Activated CD4-positive, alpha-beta T cell treated with anti-CD3 and anti-CD28 coated beads for 24 hours (primary cell): ENCODE measurements at places on chromosomes 1 and 21.

- DNase-seq: no peak
These were observed 3.0 kb downstream of the GGPS1 start for GRCh38 chr1:235331401-235331800.

DNA sequence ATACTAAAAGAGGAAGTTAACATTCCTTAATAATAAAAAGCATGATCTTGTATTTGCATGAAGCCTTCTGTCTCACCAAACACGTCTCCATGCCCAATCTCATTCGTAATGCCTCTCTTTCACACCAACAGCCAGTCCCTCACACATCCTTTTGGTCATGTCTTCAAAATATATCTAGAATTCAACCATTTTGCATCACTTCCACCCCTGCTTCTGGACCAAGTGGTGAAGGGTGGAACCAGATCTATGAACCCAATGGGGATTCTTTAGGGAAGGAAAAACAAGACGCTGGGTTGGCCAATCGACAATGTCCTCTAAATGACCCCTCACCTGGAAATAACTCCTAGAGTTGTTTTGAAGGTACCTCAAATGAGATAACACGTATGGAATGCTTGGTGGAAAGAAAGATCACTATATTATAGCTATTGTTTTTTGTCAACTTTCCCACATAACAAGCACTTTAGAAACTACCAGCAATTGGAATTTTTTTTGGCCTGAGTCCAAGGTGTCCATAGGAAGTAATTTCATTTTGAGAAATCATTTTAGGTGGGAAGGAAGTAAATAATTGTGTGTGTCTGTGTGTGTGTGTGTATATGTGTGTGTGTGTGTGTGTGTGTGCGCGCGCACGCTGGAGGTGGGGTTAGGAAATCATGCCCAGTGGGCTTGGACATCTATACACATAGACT, at the start of gene KCNA10:
Gene KCNA10 (minus strand): TSS at position 51 of the 686 bp plus-strand sequence. CDS start 388 bp downstream, outside the sequence.
- no peak for DNase-seq

GRCh38 chr1:203098914-203099520, 13.2 kb upstream of the MYOG start:
- DNase-seq: no peak

GRCh38 chr1:176669782-176670181, 206.8 kb downstream of the PAPPA2 start:
- DNase-seq: no peak

DNA sequence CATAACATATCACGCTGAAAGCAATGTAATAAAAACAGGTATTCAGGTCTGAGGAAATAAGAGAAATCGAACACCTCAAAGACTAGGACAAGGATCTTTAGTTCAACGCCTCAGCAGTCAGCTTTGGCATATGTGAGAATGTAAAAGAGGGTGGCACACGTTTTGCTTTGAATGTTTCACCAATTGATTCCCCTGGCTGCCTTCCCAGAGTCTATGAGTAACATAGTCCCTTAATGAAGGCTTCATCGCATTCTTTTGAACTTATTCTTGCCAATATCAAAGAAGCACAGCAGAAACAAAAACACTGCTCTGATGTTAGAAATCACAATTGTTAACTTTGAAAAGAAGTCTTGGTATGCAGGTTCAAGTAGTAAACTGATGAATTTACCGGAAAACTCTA, 764.8 kb downstream of the ADGRL2 start:
- DNase-seq: no peak

DNA sequence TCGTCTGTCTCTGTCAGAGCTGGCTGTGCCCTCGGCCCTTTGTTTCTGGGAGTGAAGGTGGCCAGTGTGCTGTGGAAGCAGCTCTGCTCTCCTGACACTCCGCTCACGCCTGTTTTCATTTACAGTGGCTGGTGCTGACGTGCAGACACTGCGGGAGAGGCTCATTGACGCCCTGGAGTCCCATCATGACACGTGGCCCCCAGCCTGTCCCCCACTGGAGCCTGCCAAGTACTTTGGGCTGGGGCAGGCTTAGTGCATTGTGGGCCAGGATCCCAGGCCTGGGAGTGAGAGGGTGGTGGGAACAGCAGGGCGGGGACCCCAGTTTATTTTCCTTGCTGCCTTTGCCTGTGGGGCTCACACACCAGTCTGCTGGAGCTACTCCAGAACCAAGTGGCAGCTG, 21.1 kb downstream of the QSOX1 start:
- DNase-seq: no peak

DNA sequence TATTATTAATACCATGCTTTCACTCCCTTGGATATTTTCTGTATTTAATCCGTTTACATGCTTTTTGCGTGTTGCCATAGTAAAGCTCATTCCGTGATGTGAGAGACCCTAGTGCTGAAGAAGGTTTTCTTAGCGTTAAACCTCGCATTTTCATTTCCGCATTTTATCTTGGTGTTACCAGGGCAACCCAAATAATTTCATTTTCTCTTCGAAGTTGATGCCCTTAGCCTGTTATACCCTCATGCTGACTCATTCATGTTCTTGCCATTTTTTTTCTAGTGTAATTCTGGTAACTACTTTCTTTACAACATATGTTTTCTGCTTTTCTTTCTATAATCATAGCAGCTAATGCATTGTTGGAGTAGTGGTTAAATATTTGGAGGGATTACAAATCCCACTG, 37.2 kb downstream of the LRRC8C start:
- no peak for DNase-seq
